Stimulated activated CD4-positive, alpha-beta T cell treated with anti-CD3 and anti-CD28 coated beads, Interleukin-12 subunit alpha, Interleukin-12 subunit beta, amount 100 ng/mL, for 48 hours (primary cell): ENCODE measurements at places on chromosomes 6 and 20.

GRCh38 chr6:150752409-150752808, 113.1 kb upstream of the MTHFD1L start:
- DNase-seq, result no peak

GRCh38 chr6:84103029-84103428, 69.5 kb downstream of the MRAP2 start:
- no peak for DNase-seq

- DNase-seq, result no peak
Observed at GRCh38 chr6:79173378-79173777, 61.1 kb downstream of the HMGN3 start.

DNA sequence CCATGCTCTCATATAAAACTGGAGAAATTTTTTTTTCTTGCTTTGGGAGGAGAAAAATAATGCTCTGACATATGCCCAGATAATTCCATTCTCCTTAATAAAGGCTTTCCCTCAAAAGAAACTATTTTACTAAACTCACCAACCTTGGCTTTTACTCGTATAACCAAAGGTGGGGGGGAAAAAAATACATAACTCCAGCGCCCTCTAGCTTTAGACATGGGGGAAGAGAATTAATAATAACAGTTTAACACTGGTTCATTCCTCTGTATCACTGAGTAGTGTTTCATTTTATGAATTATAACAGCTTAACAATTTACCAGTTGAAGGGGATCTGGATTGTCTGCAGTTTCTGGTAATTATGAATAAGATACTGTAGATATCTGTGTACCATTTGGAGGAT, 1226.1 kb downstream of the GRIK2 start:
- no peak for DNase-seq

DNA sequence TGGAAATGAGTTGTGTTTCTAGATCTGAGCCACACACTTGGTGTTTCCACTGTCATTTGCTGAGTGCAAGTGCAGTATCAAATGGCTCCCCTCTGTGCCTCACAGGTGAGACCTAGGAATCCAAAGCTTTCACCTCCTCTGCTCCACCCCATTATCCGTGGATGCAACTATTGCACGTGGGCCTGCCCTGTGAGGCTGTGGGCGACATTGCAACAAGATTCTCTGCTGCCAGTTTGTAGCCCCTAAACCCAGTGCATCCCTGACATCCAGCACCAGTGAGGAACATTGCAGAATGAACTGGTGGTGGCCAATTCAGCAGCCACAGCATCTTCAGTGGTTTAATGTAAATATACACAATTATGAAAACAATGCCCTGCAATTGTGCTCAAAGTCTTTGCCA, 115.0 kb upstream of the FOXA2 start:
- DNase-seq, result no peak

- no peak for DNase-seq
Observed at GRCh38 chr6:50819466-50819903, 814 bp downstream of the TFAP2B start.
